Activated T-cell treated with anti-CD3 and anti-CD28 coated beads, Interleukin-2, amount 50 U/mL, for 48 hours (primary cell): ENCODE measurements at places on chromosomes 1 and 21.

GRCh38 chr1:203129501-203130231 lies 2.1 kb downstream of the ADORA1 start:
- peak; percentile 9 for DNase-seq

GRCh38 chr1:224245188-224245587 lies 62.1 kb downstream of the DEGS1 start:
- no peak for DNase-seq

DNA sequence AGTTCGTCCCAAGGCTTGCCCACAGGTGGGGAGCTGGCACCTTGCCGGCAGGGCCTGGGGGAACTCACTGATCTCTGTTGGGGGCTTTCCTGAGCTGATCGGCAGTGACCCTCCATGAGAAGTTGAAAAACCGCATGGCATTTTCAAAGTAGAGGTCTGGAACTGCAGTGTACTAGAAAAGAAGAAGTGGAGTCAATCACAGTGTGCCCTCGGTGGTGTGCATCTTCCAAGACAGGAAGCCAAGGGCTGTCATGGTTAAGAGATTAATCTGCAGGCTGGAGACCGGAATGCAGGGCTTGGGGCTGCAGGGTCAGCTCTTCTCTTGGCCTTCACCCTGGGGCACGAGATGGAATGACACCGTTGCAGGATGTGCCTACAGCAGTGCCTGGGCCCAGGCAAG lies 56.8 kb downstream of the ECE1 start:
- DNase-seq = no peak

DNA sequence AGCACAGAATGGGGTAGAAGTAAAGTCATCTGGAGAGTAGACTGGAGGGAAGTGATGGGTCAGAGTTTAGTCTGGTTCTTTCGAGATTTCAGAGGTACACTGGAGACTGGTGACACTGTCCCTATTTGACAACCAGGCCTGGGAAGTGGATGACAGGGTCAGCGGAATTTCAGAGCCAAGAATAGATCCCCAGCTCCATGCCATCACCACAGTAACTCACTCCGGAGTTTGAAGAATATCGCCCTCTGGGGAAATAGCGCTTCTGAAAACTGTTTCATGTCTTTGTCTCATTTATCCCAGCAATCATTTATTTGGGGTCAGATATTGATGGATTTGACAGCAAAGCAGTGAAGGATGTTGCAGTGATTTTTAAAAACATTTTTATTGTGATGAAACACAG lies 7.6 kb upstream of the NFASC start:
- no peak for DNase-seq

DNA sequence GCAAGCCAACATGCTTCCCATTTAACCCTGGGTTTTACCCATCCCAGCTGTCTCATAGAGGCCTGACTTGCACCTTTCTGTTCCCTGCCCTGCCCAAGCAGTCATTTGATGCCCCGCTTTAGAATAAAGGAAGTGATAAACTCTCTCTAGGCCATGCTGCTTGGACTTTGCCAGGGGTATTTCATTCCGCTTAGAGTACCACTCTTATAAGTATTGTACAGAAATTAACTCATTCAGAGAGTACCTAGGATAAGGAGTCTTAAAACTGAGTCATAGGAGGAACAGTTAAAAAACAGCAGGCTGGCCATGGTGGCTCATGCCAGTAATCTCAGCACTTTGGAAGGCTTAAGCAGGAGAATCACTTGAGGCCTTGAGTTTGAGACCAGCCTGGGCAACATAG lies 21.0 kb upstream of the LYST start:
- DNase-seq = no peak

DNA sequence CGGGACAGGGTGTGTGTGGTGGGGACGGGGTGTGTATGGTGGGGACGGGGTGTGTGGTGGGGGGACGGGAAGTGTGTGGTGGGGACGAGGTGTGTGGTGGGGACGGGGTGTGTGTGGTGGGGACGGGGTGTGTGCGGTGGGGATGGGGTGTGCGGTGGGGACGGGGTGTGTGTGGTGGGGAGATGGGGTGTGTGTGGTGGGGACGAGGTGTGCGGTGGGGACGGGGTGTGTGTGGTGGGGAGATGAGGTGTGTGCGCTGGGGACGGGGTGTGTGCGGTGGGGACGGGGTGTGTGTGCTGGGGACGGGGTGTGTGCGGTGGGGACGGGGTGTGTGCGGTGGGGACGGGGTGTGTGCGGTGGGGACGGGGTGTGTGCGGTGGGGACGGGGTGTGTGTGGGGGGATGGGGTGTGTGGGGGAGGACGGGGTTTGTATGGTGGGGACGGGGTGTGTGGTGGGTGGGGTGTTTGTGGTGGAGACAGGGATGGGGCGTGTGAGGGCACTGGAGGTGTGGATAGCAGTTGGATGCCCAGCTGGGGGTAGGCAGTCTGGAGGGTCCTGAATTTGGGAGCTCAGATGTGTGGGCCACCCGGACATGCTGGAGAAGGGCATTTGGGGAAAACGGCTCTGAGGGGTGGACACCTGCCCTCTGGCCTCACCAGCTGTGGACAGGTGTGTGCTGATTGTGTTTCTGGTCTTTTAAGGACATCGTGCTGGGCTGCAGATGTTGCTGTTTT lies 16.9 kb downstream of the IBA57 start:
- no peak for DNase-seq

GRCh38 chr1:7752512-7753417 lies 18.3 kb upstream of the VAMP3 start:
- DNase-seq = peak; percentile 34

GRCh38 chr1:92993581-92993980 lies 32.3 kb upstream of the DIPK1A start:
- no peak for DNase-seq

DNA sequence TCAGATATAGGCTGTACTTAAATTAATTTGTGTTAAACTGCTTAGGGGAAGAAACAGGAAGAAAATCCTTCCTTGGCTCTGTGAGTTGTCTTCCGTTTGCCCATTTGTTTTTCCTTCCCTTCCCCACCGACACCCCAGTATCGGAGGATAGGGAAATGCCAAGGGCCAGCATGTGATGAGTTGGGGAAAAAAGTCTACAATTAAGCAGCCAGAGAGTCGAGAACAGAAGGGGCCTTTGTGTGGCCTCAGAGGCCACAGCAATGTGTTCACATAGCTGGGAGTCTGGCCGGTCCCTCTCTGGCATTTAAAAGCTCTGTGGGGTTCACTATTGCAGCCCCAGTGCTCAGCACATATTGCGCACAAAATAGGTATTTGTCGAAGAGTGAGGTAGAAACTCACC lies 489.3 kb downstream of the MATN1 start:
- DNase-seq = no peak

DNA sequence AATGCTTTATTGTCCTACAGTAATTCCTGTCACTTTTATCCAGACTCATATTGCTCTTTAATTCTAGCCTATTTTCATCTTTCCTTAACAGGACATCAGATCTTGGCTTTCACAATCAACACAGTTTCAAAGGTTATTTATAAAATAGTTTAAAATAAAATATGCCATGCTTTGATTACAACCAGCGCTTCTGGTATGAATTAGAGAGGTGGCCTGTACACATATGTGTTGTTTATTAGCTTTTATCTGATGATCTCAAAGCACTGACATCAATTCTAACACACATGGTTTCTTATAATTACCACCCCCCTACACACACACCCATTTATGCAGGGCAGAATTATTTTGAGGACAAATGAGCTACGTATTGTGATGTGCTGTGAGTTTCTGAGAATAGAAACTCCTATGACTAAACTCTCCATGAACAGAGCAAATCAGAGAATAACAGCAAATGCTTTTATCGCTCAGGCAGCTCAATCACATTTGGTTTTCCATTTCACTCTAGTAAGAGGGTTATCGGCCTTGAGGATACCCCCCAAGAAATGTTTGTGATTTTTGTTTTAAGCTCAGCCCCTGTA lies 18.0 kb downstream of the CD247 start:
- no peak for DNase-seq

DNA sequence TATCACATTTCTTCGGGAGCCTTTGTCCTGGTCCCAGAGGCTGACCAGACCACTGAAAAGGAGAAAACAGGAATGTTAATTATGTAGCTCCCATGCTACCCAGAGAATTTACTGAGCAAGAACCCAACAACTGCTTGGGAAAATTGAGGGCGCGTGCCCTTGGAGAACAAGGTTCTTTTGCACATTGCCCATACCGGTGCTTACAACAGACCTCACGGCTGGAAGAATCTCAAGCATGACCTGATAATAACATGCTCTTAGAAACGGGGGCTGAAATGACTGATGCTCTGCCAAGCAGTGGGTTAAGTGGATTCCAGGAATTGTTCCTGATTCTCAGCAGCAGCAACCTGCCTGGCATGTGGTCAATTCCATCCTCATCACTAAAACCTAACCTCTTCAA lies 49.3 kb upstream of the AJAP1 start:
- DNase-seq = no peak

DNA sequence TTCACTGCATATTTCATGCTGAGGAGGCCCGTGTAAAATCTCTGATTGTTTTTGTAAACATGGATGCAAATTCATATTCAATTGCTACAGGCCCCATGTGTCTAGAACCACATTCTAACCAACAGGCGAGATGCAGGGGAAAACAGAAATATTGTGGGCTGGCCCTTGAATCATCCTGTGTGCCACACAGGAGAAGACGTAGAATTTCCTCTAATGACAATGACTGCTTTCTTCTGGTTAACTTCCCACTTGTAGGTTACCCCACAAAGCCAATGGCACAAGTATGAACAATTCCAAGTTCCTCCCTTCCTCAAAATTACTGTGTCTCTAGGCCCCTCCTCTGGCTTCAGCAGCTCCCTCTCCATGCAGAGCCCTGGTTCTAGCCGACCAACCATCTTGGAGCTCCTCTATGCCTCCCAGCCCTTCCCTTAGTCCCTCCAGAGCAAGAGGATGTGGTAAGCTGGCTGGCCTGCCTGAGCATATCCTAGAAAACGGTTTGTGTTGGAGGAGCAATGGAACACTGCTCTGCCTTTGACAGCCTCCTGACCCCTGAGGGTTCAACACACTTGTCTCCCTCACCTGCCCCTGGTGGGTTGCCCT lies 205.2 kb downstream of the HS2ST1 start:
- no peak for DNase-seq

DNA sequence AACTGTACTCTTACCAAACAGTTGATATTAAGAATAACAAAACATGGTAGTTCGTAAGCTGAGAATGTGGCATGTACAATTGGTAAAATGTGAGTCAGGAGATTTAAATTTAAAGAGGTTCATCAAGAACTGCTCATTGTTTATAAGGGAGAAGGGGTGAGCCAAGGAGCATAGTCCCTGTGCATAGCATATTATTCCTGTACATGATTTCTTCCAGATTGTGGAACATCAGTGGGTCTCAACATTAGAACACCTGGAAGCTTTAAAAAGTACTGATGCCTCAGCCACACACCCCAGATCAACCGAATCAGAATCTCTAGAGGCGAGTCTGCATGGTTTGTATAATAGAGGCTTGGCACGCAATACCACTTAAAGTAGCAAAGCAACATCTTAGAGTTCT lies 56.1 kb downstream of the KCTD3 start:
- no peak for DNase-seq

DNA sequence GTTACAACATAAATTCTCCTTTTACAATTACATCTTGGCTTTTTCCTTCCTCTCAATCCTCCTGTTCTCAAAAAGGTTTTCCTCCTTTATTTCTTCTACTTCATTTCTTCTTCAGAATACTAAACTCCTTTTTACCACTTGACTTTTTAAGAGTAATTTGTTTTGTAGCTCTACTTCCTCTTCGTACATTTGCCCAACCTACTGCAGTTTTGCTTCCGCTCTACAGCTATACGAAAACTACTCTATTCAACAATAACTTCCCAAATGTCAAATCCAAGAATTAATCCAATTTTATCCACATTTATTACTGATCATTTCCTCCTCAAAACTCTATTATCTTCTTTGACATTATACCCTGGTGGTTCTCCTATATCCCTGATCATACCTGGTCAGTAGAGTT lies 3.4 kb downstream of the GDAP2 start:
- no peak for DNase-seq
